ENCODE measurements at places on chromosomes 6 and 20. TPM values are rescaled to one million over a fixed set of nuclear protein-coding genes. Genes with fewer than 3 reads are reported as not detected.

TFAP2A gene
- 0.14 TPM for total RNA-seq

CAP2 gene
- total RNA-seq = not detected

HLA-G gene
- 0.91 TPM for total RNA-seq

NFKBIE gene
- 19.9 TPM for total RNA-seq

TFAP2D gene
- total RNA-seq = not detected

PDE10A gene
- total RNA-seq = not detected

SLC22A3 gene
- total RNA-seq = not detected

PACRG gene
- 0.43 TPM for total RNA-seq

CLVS2 gene
- total RNA-seq = not detected

DCDC2 gene
- total RNA-seq = 0.08 TPM

All from activated naive CD4-positive, alpha-beta T cell treated with anti-CD3 and anti-CD28 coated beads, Interleukin-2, amount 50 U/mL, for 72 hours (primary cell).